ENCODE measurements at places on chromosomes 6 and 20.
A peak's percentile ranks its signal among the peaks of the same experiment; 100 is the strongest.

DNA sequence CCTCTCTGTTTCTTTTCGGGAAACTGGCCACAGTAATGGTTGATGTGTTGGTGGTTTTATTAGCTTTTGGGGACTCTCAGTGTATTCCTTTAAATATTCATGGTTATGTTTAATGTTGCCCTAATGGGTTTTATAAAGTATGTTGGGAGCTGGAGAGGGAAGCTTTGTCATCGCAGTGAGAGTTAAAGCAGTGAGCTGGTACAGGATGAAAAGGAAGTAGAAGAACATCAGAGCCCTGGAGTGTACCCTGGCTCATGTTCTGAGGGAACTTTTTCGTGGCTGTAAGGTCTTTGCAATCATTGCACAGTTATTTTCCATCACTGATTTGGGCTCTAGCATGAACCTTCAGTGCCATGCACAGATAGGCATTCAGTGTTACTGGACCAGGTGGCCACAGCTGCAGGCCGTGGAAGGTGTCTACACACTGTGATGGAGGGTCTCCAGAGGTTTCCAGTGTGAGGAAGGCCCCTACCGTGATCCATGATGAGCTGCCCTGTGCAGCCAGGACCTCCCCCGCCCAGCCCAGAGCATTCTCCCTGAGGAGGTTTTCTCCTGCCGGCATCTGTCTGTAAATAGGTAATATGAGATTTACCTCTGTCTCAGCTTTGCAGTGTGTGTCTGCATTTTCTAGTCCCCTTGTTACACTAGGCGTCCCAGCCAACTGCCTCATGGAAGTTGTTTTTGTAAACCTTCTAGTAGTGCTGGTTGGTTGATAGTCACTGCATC, 22.4 kb upstream of the TMEM217 start:
- H3K27ac ChIP-seq: peak overlapping the region; percentile 94
- no peaks in the 10 kb centered on the region for H3K27me3 ChIP-seq
- no peak for DNase-seq
- no peak overlapping the region for H3K4me3 ChIP-seq

DNA sequence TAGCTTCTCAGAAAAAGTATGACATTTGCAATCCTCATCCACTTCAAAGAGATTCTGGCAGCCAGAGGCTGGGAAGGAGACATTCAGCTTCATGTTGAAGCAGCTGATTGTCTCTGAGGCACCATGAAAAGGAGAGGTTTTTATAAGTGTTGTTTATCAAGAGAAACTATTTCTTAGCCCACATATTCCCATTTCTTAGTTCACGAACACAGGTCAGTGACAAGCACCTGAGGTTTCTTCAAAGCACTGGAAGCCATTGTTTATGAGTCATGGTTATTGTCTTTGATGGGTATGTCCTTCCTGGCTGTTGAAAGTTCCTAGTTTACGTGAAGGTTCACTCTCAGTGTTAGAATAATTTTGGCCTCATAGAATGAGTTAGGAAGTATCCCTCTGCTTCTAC, 3.0 kb upstream of the DDX43 start:
- no peaks in the 10 kb centered on the region for H3K36me3 ChIP-seq
- no peak for DNase-seq
- no peak overlapping the region for H3K4me3 ChIP-seq
- no peaks in the 10 kb centered on the region for H3K4me1 ChIP-seq
- H3K27me3 ChIP-seq: no peaks in the 10 kb centered on the region

- DNase-seq: no peak
- H3K36me3 ChIP-seq: no peaks in the 10 kb centered on the region
- H3K27me3 ChIP-seq: no peaks in the 10 kb centered on the region
Measured at GRCh38 chr6:3701631-3702030, 49.9 kb downstream of the PXDC1 start.

DNA sequence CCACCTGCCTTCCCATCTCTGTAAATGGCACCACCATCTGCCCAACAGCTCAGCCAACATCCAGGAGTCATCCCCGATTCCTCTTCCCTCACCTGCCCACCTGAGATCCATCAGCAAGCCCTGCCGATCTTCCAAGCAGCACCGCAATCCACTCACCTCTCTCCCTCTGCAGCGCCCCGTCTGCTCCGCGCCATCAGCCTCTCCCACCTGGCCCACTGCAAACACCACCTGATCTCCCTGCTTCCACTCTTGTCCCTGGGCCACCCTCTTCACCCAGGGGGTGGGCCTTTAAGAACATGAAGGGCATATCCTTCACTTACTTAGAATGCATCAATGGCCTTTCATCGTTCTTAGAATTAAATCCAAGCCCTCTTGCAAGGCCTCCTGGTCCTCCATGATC, 457.3 kb upstream of the SULF2 start:
- no peaks in the 10 kb centered on the region for H3K36me3 ChIP-seq
- no peak overlapping the region for H3K27ac ChIP-seq
- no peak for DNase-seq
- no peak overlapping the region for H3K4me3 ChIP-seq

- no peaks in the 10 kb centered on the region for H3K27me3 ChIP-seq
- H3K4me3 ChIP-seq: no peak overlapping the region
- H3K27ac ChIP-seq: no peak overlapping the region
- H3K36me3 ChIP-seq: no peaks in the 10 kb centered on the region
Measured at GRCh38 chr6:91242614-91242949, 655.7 kb upstream of the MAP3K7 start.

GRCh38 chr6:114009192-114009591, 38.2 kb upstream of the HDAC2 start:
- no peaks in the 10 kb centered on the region for H3K4me1 ChIP-seq
- no peaks in the 10 kb centered on the region for H3K27me3 ChIP-seq

DNA sequence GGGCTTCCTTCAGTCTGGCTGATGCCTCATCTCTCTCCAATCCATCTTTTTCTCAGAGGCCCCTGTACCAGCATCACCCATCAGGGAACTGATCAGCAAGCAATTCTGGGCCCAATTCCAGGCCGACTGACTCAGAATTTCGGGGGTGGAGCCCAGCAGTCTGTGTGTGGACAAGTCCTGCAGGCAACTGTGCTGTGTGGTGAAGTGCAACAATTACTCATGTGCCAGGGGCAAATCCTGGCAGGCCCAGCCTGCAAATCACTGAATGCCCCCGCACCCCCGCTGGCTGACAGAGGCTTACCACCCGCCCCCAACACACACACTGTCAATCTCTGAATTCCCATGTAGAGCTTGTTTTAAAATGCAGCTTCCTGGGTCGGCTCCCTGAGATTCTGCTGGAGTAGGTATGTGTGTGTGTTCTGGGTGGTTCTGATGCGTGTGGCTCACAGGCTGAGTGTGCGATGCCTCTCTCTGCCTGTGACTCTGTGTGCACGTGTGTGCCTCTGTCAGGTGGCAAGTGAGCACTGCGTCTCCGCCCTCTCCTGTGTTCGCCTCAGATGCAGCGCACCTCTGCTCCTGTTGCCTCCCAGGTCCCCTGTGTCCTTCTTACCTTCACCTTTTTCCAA, 45.4 kb downstream of the SSR1 start:
- no peaks in the 10 kb centered on the region for H3K27me3 ChIP-seq
- H3K4me1 ChIP-seq: no peaks in the 10 kb centered on the region
- no peak for DNase-seq
- H3K27ac ChIP-seq: no peak overlapping the region
- no peaks in the 10 kb centered on the region for H3K36me3 ChIP-seq
- no peak overlapping the region for H3K4me3 ChIP-seq

DNA sequence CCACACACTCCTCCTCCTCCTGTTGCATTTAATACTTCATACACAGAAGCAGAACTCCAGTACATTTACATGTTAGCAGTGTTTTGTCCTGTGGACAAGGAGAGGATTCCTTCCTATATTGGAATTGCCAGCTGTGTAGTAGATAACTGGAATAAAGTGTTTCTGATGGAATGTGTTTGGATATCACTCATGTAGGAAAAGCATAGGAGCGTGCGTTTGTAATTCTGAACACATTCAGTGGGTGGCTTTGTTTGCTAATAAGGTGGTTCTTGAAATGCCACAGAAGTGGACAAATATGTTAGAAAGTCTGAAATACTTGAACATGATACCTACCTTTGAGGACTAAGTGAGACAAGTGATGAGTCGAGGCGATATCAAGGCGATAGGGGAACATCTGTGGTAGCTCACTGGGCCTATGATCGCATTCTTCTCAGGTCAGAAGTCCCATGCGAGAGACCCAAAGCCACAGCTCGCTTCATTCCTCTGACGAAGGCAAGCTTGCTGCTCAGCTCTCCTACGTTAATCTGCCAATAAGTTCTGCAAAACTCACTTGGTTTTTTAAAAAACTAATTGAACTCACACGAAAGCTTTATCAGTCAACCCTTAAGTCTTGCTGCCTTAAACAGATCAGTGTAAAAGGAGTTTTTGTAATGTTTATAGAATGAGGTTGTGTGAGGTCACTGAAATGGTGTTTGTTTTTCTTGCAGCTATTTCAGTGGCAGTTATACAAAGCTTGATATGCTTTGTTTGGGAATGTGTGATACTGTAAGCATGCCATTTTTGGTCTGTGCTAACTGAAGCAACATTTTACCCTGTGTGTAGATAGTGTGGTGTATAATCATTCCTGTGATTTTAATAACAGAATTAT, 159.9 kb downstream of the SOX4 start:
- no peaks in the 10 kb centered on the region for H3K27me3 ChIP-seq
- no peak for DNase-seq
- H3K27ac ChIP-seq: no peak overlapping the region
- no peak overlapping the region for H3K4me3 ChIP-seq
- no peaks in the 10 kb centered on the region for H3K4me1 ChIP-seq

DNA sequence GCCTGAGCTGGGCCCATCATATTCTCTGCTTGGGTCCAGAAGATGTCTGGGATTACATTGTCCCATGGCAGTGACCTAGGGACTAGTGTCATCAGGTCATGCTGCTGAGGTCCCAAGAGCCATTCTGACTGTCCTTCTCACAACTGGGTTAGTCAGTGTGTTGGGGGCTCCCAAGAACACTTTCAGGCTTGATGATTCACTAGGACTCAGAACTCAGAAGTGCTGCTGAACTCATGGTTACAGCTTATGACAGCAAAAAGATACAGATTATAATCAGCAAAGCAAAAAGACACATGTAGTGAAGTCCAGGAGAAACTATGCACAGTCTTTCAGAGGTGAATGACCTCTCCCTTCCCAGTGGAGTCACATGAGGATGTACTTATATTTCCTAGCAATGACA, 107.8 kb downstream of the SYNE1 start:
- H3K27me3 ChIP-seq: no peaks in the 10 kb centered on the region
- H3K27ac ChIP-seq: no peak overlapping the region
- H3K4me3 ChIP-seq: no peak overlapping the region
- H3K4me1 ChIP-seq: no peaks in the 10 kb centered on the region
- no peak for DNase-seq

- H3K27ac ChIP-seq: peak overlapping the region; percentile 19
- H3K4me3 ChIP-seq: no peak overlapping the region
- H3K27me3 ChIP-seq: no peaks in the 10 kb centered on the region
- no peak for DNase-seq
- peaks cover 13% of the 10 kb centered on the region for H3K4me1 ChIP-seq
Measured at GRCh38 chr20:5153612-5154542, 27.1 kb downstream of the CDS2 start.

- H3K4me3 ChIP-seq: no peak overlapping the region
- no peak for DNase-seq
- H3K27ac ChIP-seq: no peak overlapping the region
- H3K36me3 ChIP-seq: no peaks in the 10 kb centered on the region
- H3K4me1 ChIP-seq: no peaks in the 10 kb centered on the region
- H3K27me3 ChIP-seq: no peaks in the 10 kb centered on the region
Measured at GRCh38 chr6:106966671-106967640, 7.6 kb downstream of the CD24 start.

- no peaks in the 10 kb centered on the region for H3K36me3 ChIP-seq
- H3K4me3 ChIP-seq: no peak overlapping the region
- no peak for DNase-seq
- no peaks in the 10 kb centered on the region for H3K4me1 ChIP-seq
Measured at GRCh38 chr20:63095718-63096654, 89.2 kb upstream of the BHLHE23 start.

GRCh38 chr6:116003668-116004067, 57.0 kb downstream of the FRK start:
- no peak overlapping the region for H3K27ac ChIP-seq
- H3K4me3 ChIP-seq: no peak overlapping the region
- H3K4me1 ChIP-seq: no peaks in the 10 kb centered on the region
- H3K27me3 ChIP-seq: no peaks in the 10 kb centered on the region
- peaks cover 10% of the 10 kb centered on the region for H3K36me3 ChIP-seq

GRCh38 chr6:149723771-149724417, 6.0 kb upstream of the LATS1 start:
- no peaks in the 10 kb centered on the region for H3K27me3 ChIP-seq
- H3K4me1 ChIP-seq: no peaks in the 10 kb centered on the region
- DNase-seq: no peak
- peaks cover 24% of the 10 kb centered on the region for H3K36me3 ChIP-seq
- H3K27ac ChIP-seq: no peak overlapping the region

DNA sequence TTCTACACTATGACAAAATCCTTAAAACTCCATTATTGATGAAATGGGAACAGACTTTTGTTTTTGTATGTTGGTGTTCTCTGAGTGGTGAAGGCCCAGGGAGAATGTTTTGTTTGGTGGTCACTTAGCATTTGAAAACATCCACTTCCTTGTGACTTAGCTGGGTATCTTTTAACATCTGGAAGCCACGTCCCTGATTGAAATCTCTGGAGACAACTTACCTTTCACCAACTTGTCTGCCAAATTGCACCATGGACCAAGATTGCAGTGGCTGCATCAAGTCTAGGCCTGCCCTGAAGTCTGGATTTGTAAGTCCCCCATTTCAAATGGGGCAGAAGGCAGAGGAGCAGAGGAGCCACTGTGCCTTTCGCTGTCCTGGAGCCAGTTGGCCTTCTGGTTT, 534 bp upstream of the EFCAB8 start:
- H3K36me3 ChIP-seq: peaks cover 16% of the 10 kb centered on the region
- DNase-seq: no peak
- no peaks in the 10 kb centered on the region for H3K27me3 ChIP-seq
- no peaks in the 10 kb centered on the region for H3K4me1 ChIP-seq
